ENCODE measurements at places on chromosomes 1 and 21.

DNA sequence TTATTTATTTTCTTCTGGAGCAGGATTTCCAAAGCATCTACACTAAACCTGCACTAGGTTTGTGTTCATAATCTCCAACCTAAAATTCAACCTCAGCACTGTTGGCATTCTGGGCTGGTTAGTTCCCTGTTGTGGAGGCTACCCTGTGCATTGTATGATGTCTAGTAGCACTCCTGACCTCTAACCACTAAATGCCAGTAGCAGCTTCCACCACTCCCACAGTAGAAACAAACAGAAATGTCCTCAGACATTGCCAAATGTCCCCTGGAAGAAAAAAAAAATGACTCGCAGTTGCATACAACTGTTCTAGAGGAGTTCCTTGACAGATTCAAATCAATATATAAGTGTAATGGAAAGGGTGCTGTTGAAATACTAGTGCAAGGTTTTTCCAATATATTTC, 18.9 kb downstream of the GRIK1 start:
- no peak for DNase-seq

GRCh38 chr21:23861911-23862504, 1745.3 kb downstream of the MRPL39 start:
- DNase-seq = no peak

GRCh38 chr1:162033428-162033827, 9.8 kb upstream of the OLFML2B start:
- no peak for DNase-seq

DNA sequence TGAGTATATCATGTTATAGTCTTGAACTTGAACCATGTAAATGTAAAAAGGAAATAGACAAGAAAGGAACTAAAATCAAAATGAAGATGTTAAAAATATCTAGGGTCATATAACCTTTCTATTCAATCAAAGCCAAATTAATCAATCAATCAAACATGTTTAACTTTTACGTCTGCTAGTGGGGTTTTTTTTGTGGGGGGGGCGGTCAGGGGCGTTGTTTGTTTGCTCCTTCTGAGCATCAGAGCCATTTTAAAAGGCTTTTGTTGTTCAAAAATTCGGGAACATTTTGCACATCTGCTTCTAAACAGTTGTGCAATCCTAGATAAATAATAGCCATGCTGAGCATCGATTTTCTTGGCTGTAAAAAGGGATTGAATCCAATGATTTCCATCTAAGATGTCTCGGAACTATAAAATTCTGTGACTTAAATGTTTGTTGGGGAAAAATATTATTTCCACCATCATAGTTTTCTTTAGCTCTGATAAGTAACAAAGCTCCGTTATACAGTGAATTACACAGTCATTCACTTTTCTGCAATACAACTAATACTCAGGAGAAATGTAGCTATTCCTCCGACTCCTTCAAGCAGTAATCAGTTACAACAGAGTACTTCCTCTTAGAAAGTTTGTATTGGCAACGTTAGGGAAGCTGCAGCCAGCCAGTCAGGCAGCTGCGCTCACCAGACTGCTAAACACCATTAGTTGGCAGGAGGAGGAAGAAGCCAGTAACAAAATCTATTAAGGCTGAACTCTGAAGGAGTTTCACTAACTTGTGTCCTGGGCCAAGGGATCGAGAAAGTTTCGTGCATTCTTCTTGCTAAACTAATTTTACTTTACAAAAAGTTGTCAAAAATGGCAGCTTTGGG, 2.2 kb downstream of the SPATA6 start:
- no peak for DNase-seq

- DNase-seq = no peak
Measured at GRCh38 chr1:109341944-109342930, 35.4 kb upstream of the MYBPHL start.

Measured in HCT116 (cell line).